CD4-positive, alpha-beta T cell treated with Interleukin-2 at 100 ng/mL for 4 hours (primary cell): ENCODE measurements at places on chromosomes 1 and 21.
A peak's percentile ranks its signal among the peaks of the same experiment; 100 is the strongest.

DNA sequence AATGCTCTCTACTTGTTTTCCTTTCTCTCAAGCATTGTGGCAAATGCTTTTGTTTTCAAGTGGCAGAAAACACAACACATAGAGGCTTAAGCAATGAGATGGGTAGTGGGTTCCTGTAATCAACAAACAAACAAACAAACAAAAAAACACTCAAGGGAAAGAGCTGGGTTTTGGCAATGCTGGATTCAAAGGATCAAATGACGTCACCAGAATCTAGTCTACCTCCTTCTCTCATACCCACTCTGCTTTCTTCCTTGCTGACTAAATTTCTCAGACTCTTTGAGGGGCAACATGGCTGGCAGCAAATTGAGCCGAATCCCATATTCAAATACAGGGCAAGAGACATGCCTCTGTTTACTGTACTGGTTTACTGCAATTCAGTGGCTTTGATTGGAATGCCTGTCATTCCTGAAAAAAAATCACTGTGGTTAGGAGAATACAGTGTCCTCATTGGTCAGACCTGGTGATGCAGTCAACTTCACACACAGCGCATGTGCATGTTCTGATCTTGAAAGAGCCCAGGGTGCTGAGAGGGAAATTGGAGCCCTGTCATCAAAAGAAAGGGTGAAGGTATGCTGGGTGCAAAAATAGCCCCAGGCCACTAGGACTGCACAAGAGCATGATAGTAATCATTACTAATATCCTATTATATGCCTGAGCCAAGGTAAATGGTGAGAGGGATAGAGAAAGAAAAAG, 356.2 kb downstream of the KCTD3 start:
- no peak for DNase-seq

DNA sequence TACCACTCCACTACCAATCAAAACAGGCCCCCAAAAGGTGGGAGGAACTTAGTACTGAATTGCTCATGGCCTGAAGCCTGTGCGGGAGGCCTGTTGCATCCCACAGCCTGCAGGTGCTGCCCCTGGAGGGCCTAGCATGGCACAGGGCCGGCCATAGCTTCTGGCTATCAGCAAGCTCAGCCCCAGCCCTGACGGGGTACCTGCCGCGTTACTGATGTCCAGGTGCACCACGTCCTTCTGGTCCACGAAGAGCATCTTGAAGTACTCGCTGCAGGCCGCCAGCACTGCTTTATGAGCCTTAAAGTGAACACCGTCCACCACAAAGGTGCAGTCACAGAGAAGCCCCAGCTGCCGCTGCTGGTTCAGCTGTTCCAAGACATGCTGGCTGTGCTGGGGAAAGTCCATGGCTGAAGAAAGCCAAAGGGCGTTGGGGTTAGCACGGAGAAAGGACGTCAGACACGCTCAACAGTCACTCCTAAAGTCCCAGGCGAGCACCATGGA, 27.8 kb downstream of the ZBTB17 start:
- no peak for DNase-seq

DNA sequence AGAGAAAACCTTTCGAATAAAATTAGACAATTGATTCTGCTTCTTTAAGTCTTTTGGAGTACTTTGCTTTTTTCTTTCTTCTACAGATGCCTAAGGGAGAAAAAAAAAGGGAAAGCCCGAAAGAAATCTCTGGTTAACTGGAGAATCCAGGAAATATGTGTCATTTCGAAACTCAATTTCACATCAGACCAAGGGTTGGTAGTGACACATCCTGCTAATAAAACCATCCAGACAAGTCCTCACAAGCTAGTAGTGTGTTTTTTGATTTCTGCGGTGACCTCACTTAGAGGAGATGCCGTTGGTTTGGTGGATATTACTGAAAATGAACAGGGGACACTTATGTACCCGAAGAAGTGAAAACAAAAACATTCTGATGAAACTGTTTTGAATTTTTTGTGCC, 726.5 kb upstream of the ADAMTS5 start:
- no peak for DNase-seq

- DNase-seq, result no peak
Measured at GRCh38 chr21:17782051-17782450, 37.1 kb downstream of the C21orf91 start.

GRCh38 chr21:37793660-37794059, 122.6 kb downstream of the KCNJ6 start:
- DNase-seq, result no peak

GRCh38 chr1:92901699-92902405, 59.4 kb downstream of the DIPK1A start:
- DNase-seq, result no peak

DNA sequence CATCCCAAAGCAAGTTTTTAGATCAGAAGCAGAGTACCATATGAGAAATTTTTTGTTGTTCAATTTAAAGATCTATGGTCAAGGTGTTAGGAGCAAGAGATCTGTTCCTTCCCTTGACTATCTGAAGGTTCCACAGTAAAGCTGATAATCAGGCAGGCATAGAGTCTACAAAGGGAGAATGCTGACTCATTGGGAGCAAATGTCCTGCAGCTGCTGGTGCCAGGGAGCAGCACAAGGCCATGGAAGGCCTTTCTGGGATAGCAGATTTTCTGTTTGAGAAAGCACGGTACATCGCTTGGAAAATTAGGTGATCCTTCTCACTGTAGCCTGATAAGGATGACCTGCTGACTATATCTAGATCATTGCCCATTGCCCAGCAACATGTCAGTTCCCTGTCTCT, 210.1 kb upstream of the C1orf87 start:
- DNase-seq, result no peak

DNA sequence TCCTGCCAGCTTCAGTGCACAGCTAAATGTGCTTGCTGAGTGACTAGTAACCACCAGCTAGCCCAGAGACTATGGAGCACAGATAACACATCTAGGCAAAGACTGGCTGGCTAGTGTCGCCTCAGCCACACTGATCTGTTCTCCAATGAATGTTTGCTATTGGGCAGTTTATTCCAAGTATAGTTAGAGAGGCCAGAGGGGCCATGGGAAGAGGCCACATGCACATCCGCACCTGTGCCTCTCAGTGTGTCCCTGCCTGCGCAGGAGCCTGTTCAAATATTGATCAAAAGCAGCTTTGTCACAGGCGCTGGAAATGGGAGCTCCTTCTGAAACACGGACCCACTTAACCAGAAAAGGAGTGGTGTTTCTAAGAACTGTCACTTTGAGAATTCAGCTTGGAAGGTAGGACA, 51.3 kb upstream of the ATP1A1 start:
- DNase-seq, result peak; percentile 50

GRCh38 chr21:43912500-43912899, 47.5 kb downstream of the AGPAT3 start:
- DNase-seq, result no peak

GRCh38 chr1:234371414-234371813, 1.8 kb upstream of the COA6 start:
- no peak for DNase-seq

DNA sequence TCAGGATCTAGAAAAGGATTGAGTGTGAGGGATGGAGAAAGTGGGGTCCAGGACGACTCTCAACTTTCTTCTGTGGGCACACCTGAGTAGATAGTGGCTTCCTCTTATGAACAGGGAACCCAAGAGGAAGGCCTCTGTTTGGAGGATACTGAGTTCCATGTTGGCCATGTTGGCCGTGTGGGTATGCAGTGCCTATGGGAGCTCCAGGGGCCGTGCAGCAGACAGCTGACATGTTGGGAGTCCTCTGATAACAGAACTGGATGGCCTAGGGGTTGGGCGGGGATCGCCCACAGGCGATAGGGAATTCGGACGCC, 43.0 kb downstream of the TMEM53 start:
- no peak for DNase-seq

GRCh38 chr21:9008636-9009035, 1512.7 kb upstream of the TPTE start:
- DNase-seq, result no peak

DNA sequence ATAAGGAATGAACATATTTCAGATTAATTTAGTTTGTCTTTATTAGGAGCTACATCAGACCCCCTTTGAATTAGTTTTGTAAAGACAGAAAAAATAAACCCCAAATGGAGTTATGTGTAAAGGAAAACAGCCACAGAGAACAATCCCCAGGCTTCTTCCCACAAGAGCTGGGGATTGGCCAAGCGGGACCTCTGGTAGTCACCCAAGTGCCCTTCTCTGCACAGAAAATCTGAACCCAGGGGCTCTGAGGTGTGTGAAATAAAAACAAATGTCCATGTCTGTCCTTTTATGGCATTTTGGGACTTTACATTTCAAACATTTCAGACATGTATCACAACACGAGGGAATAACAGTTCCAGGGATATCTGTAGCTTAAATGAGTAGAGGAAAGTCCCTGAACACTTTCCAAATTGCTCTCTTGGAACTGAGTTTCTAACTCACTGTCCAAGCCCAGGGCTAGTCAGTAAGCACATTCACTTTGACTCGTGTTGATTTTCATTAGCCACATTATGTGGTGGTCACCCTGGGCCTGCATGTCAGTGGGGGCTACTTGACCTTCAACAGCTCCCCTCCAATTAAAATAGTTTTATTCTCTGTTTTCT, 22.5 kb downstream of the DPT start:
- no peak for DNase-seq

GRCh38 chr1:7070389-7071029, 285.3 kb downstream of the CAMTA1 start:
- peak; percentile 42 for DNase-seq

GRCh38 chr1:26432793-26433192, 672 bp downstream of the DHDDS start:
- no peak for DNase-seq

- no peak for DNase-seq
Measured at GRCh38 chr1:53730224-53730865, 8.6 kb downstream of the GLIS1 start.

- DNase-seq, result no peak
Measured at GRCh38 chr21:26599261-26599660, 26.2 kb upstream of the CYYR1 start.
